ENCODE measurements at places on chromosomes 3 and 15.

DNA sequence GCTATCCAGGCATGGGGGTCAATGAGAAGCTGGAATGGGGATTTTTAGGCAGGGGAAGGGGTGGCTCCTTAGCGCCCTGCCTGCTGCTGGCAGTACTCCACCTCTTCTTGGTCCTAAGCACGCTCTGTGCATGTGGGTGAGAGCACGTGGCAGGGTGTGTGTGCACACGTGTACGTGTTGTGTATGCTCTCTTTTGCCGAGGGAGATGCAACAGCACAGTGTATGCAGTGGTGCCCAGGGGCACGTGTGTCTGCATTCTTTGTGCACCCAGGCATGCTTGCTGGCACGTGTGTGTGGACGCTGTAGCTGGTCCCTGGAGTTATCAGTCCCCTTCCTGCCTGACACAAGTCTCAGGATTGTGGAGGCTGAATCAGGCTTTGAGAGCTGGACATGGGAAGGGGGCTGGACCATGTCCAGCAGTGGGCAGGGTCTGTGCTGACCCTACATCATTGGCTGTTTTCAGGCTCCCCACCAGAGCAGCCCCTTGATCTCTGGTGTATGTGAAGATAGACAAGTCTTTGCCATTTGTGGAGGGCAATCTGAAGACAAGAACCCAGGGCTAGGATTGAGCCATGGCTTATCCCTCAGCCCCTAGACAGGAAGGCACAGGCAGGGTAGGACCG lies 1.9 kb upstream of the CAMKV start:
- no peak for DNase-seq

GRCh38 chr3:182862159-182862860 lies 69.0 kb downstream of the ATP11B start:
- no peak for DNase-seq

- no peak for DNase-seq
Observed at GRCh38 chr15:48066456-48066855, 54.3 kb upstream of the SLC24A5 start.

DNA sequence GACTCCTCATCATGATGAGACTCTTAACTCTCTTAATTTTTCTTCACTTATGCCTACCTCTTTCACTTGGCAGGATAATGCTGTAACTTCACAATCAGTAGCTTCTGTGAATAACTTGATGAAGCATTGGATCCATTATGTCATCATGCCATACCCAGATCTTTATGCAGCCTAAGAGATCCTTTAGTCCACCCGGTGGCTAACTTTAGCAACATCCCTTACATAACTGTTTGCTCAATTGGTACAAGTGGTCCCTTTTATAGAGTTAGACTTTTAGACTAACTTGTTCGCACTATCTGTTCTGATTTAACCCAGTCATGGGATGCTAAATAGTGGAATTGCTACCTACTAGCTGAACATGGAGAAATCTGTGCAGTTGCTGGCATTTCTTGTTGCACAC lies 184.5 kb downstream of the USP13 start:
- DNase-seq, result no peak

DNA sequence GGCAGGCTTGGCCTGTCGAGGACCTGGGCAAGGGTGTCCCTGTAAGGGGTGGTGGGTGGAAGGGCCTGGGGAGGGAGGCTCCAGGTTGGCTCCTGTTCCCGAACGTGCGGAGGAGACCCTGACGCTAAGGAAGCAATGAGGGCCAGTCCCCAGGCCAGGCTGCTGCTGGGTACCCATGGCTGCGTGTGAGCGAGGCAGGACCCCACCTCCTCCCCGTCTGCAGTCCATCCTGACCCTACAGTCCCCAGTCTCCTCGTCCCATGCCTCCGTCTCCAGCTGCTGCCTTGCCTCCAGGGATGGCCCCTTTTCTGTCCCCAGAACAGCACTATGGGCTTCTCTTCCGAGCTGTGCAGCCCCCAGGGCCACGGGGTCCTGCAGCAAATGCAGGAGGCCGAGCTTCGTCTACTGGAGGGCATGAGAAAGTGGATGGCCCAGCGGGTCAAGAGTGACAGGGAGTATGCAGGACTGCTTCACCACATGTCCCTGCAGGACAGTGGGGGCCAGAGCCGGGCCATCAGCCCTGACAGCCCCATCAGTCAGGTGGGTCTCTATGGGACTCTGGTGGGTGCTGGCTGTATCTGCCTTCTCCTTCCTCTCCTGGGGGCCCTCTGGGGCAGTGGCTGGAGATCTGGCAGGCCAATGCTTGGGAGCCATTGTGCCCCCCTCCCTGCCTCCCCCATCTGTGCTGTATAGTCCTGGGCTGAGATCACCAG lies 571 bp downstream of the FES start:
- DNase-seq, result no peak

GRCh38 chr3:34183611-34184340 lies 385.3 kb downstream of the PDCD6IP start:
- no peak for DNase-seq

GRCh38 chr3:137420198-137420995 lies 343.7 kb upstream of the SOX14 start:
- DNase-seq, result no peak

DNA sequence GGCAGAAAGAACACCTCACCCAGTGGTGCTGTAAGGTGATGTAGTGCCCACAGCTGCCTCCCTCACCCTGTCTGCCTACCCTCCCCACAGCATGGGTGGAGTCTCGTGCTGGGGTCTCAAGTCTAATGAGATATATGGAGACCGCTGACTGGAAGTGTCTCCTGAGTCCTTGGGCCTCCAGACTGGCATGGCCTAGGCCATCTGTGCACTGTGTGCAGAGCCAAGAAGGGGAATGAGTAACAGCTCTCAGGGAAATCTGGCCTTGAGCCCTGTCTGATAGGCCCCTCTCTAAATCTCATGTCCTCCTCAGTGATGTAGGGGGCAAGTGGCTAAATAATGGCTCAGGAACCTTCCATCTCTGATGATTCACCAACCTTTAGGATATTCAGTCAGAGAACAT lies 277.4 kb downstream of the PLCL2 start:
- no peak for DNase-seq

- DNase-seq, result no peak
Observed at GRCh38 chr3:74089814-74090213, 465.1 kb upstream of the PDZRN3 start.

- no peak for DNase-seq
Observed at GRCh38 chr15:29704950-29705597, 117.2 kb downstream of the TJP1 start.

GRCh38 chr3:11784971-11785377 lies 61.7 kb downstream of the TAMM41 start:
- DNase-seq, result peak; percentile 28

DNA sequence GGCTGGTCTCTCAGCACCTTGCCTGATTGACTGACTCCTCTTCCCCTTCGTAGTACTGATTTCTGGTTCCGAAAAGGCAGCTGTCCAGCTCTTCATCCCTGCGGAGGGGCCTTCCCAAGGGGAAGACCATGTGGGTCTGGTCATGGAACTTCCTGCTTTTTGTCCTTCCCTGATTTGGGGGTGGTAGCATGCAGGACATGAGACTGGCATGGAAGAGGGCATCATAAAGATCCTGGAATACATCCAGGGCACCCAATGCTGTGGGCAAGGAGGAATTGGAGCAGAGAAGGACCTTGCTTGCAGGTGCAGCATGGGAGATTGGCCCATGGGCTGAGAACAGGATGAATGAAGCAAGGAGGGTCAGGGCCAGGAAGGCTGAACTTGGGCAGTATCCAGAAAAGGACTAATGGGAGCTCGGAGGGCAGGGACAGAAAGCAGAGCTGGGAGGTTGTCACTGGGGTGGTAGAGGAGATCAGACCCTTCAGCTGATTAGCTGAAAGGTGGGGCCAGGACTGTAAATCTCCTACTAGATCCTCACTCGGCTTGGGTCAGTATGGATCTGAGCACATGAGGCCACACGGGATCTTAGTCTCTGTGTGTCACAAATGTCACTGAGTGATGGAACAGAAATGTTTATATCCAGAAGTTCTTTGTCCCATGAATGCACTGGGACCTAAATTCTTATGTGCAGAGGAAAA lies 59.5 kb downstream of the AMOTL2 start:
- DNase-seq, result no peak

GRCh38 chr3:45640724-45641361 lies 46.3 kb downstream of the LIMD1 start:
- no peak for DNase-seq

GRCh38 chr3:185756477-185756876 lies 68.4 kb downstream of the IGF2BP2 start:
- no peak for DNase-seq

GRCh38 chr15:70767667-70768066 lies 4.3 kb upstream of the UACA start:
- no peak for DNase-seq

DNA sequence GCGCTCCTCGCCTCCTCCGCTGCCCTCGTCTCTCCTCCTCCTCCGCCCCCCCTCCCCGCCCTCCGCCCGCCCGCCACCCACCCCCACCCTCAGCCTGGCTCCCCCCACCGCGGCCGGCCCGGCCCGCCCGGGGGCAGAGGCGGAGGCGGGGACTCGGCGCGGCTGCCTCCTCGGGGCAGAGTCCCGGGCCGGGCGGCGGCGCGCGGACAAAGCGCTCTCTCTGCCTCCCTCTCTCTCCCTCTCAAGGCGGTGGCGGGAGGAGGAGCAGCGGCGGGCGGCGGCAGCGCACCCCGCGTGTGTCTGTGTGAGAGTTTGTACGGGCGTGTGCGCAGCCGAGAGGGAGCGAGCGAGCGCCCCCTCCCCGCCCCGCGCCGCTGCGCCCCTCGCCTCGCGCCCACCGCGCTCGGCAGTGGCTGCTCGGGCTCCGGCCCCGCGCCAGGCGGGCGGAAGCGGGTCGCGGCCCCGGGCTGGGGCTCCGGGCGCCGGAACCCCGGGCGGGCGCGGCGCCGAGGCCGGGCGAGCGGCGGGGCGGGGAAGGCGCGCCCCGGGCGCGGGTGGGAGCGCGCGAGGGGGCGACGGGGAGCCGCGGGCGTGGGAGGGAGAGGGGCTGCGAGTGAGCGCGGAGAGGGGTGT lies at the start of gene IGF2BP2:
TSS of gene IGF2BP2 (minus strand) at position 37 of the 633 bp plus-strand sequence. CDS start 82 bp downstream, outside the sequence.
- peak; percentile 16 for DNase-seq

DNA sequence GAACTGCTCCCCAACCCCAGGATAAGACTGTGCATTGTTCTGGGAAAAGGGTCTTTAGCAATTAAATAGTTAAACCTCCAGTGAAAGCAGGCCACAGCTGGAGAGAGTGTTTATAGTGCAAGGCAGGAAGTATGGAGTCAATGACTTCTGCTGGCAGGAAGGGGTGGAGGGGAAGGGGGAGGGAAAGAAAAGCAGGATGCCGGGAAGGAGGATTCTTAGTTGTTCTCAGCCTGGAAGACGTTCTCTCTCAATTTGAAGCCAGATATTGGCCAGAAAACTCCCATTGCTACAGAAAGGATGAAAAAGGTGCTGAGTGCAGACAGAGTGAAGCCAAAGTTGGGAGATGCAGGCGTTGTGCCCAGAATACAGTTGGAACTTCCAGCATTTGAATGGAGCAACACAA lies 35.7 kb upstream of the ACTL6A start:
- no peak for DNase-seq

DNA sequence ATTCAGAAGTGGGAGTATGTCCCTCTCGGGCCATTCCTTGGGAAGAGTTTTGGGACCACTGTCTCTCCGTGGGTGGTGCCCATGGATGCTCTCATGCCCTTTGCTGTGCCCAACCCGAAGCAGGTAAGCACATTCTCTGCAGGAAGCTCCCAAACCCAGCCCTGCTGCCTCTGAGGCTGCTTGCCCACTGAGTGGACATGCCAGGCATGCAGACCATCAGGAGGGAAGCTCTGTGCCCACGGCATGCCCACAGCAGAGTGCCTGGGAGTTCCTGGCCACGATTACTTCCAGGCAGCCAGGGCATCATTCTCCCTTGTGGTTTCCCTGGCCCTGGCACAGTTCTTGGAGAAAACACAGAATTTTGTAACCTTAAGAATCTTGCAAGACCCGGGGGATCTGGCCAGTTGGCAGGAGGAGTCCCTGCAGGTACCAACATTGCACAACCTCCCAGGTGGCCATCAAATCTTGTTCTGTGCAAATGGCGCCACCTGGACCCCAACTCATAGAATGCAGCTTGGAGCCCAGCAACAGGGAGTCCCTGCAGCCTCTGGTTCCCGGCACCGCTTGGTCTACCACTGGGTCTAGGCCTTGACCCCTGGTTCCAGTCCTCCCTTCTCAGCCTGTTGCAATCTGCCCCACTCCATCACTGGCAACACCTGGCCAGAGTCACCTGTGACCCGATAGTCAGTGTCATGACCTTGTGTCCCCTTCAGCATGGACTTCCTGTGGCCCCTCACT lies 20.4 kb downstream of the FAH start:
- peak; percentile 63 for DNase-seq

GRCh38 chr3:63232764-63233396 lies 45.2 kb upstream of the SYNPR start:
- no peak for DNase-seq

DNA sequence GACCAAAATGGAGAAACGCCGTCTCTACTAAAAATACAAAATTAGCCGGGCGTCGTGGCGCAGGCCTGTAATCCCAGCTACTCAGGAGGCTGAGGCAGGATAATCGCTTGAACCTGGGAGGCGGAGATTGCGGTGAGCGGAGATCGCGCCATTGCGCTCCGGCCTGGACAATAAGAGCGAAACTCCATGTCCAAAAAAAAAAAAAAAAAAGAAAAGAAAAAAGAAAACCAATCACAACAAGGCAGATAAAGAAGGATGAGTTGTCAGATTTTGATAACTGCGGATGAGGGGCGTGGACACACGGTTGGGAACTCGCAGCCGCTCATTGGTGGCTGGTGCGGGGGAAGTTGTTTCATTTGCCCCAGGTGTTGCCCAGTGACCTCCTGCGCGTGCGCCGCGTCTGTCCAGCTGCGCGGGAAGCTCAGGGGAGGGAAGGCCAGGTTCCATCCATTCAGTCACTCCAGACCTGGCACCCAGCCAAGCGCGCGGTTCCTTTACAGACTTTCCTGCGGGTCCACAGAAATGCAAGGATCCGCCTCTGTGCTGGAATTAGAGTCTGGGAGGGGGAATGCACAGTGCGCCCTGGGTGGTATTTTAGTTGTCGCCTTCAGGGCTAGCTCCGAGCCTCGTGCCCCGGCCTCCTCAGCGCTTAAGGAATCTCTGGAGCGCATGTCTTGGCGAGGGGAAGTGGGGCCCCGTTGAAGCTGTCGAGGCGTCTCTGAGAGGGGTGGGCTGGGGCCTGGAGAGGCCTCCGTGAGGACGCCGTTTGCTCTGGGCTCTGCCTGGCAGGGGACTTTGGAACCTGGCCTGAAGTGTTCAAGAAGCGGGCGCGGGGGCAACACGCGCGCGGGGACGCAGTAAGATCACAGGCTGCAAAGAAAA lies 708 bp upstream of the GCHFR start:
- DNase-seq, result peak; percentile 13

DNA sequence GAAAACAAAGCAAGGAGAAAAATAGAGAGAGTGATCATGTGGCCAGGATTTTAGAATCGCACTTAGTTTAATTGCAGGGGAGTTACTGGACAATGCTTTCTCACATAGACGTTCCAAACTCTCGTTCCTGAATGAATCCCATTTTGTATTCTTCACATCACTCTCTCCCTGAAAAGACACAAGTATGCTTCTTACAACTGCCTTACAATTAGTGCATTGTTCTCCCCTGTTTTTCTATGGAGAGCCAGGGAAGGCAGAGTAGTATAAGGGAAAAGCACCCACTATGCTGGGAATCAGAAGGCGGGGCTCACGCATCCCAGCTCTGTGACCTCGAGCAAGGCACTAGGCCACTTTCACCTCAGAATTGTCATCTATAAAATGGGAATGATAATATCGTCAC lies 14.4 kb downstream of the TMOD2 start:
- DNase-seq, result no peak

GRCh38 chr15:100966997-100967396 lies 47.8 kb downstream of the LRRK1 start:
- no peak for DNase-seq

GRCh38 chr3:34248352-34248751 lies 449.9 kb downstream of the PDCD6IP start:
- DNase-seq, result no peak

Data from CD4-positive, alpha-beta T cell treated with Interleukin-15 for 4 hours (primary cell).